Activated naive CD4-positive, alpha-beta T cell (primary cell): ENCODE measurements at places on chromosomes 13 and 19.
A peak's percentile ranks its signal among the peaks of the same experiment; 100 is the strongest.

GRCh38 chr13:29730253-29730652, 120.2 kb downstream of the UBL3 start:
- no peak for DNase-seq

DNA sequence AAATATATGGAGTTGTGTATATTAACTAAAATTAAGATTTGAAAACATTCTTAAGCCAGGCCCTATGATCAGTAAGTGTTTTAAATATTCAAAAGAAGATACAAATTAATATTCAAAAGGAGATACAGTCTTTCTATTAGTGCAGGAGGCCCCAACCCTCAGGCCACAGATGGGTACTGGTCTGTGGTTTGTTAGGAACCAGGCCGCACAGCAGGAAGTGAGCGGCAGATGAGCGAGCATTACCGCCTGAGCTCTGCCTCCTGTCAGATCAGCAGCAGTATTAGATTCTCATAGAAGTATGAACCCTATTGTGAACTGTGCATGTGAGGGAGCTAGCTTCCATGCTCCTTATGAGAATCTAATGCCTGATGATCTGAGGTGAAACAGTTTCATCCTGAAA, 232.9 kb downstream of the FOXO1 start:
- DNase-seq = peak; percentile 19

DNA sequence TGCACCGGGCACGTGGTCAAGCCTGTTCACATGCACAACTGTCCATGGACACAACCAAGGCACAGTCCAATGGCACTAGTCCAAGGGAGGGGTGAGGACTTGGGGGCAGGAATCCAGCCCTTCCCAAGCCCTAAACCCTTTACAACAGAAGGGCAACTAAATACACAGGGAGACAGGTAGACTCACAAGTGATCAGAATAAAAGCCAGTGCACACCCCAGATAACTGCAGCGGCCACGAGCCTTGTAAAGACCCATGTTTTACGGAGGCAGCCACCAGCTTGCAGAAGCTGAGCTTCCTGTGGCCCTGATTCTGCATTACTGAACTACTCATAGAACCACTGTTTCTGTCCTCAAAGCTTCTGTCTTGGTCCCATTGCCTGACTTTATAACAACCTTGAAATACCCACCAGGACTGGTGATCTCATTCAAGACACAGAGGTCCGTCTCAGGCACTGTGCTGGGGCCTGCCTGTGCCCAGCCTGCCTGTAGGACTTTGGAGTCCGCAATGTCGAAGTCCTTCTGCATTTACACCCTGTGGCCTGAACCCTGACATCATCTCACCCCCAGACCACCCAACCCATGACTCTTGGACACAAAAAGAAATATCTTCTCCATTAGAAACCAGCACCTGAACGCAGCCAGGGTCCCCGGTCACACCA, 181.2 kb downstream of the COL4A1 start:
- DNase-seq = no peak

GRCh38 chr13:95352486-95352885, 51.2 kb upstream of the ABCC4 start:
- no peak for DNase-seq

DNA sequence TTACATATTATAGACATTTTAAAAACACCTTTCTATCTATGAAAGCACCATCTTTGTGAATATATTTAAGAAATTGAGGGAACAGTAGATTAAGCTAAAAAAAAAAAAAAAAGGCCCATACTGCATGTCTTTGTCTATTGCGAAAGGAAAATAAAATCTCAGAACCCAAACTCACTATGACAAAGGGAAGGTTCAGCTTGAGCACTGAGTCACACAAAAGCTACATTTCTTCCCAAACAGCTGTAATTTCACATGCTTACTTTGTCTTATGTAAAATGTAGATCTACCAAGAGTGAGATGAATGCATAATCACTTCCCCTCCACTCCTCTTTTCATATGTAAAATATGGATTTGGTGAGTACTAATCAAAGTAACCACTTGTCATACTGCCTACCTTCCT, 640.1 kb upstream of the KLF12 start:
- DNase-seq = no peak

- peak; percentile 75 for DNase-seq
These were observed at the start of gene MED25 for GRCh38 chr19:49817964-49818648. TSS of gene MED25 (plus strand) at chr19:49818289. CDS start at chr19:49818342, 53 bp downstream.

- DNase-seq = no peak
These were observed 494.0 kb downstream of the LIG4 start for GRCh38 chr13:107721125-107721869.

DNA sequence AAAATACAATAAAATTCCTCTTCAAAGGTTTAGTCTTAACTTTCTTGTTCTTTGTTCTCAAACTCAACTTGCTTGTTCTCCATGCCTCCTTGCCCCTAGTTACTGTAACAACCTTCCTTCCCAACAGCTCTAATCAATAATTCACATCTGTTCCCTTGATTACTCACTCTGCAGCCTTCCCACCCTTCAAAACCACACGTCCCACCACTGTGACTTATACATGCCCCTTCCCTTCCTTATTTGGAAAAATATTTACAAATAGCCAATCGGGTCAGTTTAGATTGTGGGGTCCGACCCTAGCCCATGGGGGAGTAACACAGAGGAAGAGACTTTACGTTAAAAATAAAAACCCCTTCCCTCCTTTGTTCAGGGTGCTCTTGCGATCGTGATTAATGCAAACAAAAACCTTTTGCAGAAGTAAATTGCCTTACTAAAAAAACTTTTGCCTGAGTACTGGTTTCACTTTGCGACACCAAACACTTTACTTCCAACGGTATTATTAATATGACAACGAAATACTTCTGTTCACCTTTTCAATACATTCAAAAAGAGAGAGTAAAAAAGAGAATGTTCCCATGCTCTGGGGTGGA, 512 bp upstream of the ZNF93 start:
- no peak for DNase-seq

DNA sequence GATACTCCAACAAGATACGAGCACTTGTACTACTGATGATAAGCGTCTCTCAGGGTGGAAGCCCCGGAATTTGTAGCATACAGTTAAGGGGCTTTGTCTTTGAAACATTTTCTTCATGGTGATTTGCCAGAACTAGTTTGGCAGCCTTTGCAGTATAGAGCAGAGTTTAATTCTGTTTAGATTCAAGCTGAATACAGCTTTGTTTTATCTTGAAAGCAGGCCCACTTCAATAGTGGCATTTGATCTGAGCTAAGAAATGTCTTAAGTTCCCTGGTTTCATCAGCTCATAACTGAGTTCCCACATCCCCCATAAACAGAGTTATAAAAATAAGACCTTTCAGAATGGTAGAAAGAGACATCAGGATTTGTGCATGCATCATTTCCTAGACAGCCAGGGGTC, 125.9 kb downstream of the MIPEP start:
- no peak for DNase-seq

DNA sequence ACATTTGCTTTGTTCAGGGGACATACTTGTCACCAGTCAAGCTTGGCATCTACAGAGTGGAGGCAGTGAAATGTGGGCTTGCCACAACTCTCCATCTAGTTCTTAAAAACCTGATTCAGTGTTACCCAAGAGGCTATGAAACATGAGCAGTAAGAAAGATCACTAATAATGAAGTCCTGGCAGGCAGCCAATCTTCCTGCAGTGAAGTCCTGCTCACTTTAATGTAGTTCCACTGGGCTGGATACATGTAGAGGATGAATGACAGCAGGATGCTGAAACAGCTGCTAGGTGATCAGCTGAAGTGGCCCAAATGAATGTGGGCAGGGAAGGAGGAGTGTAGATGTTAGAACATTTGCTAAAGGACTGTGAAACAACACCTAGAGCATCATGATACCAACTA, 1213.1 kb downstream of the OLFM4 start:
- no peak for DNase-seq

GRCh38 chr13:36518707-36519106, 86.4 kb downstream of the CCNA1 start:
- DNase-seq = no peak

DNA sequence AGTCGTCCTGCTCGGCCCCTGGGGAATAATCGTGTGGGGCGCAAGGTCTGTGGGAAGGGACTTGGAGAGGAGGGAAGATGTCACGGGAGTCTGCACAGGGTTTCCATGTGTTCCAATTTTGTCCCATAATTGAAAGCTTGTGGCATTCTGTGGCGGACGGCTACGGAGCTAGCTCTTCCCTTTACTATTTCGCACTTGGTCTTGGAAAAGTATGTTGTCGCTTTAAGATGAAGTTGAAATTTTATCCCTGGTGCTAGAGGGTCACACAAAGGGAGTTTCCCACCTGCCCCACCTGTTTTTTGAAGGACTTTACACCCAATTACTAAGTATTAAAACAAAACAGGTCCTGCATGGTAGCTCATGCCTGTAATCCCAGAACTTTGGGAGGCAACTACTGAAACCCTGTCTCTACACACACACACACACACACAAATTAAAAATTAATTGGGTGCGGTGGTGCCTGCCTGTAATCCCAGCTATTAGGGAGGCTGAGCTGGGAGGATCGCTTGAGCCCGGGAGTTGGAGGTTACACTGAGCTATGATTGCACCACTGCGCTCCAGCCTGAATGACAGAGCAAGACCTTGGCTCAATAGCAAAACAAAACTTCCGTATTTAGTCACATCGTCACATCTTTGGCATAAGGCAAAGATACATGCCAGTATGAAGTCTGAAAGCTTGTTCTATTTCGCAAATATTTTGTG, 967 bp upstream of the TPT1 start:
- no peak for DNase-seq

DNA sequence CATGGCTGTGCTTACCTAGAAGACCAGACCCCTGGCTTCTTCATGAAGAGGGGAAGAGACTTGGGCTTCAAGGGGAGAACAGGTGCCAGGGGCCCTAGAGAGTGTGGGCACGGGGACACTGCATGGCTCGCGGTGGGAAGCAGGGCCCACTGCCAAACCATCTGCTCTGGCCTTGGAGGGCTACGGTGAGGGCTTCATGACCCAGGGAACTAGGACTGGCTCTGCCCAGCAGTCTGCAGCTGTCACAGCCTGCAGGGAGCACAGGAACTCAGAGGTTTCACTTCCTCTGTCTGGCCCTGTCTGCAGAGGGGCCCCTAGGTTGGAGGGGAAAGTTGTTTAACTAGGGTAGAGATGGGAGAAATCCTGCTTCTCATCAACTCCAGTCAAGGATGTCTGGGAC, 4.3 kb downstream of the ERCC1 start:
- DNase-seq = no peak

GRCh38 chr13:77022341-77022740, 4.6 kb downstream of the FBXL3 start:
- no peak for DNase-seq

DNA sequence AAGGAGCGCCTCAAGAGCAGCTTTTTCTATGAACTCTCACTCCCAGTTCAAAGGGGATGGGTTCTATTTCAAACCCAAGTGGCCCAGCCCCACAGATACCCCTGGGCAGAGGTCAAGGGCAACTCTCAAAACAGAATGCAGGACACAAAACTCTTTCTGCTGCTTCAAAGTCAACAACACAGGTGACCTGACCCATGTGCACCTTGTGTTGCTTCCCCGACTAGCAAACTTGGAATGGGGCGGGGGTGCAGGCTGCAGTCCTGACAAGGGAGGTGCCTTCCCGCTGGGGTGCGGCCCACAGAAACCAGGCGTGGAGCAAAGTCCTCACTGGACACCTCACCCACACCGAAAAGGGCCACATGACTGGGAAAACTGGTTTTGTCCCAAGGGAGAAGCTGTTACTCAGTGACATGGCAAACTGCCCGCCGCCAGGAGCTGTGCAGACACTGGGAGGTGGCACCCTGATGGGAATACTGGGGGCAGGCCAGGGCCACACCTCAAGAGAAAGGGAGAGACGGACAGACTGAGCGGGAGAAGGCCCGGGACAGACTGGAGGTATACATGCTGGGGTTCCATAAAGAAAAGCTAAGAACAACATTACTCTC, 17.4 kb downstream of the ZC3H4 start:
- no peak for DNase-seq

- no peak for DNase-seq
These were observed 110.1 kb downstream of the KCTD15 start for GRCh38 chr19:33906578-33907335.

DNA sequence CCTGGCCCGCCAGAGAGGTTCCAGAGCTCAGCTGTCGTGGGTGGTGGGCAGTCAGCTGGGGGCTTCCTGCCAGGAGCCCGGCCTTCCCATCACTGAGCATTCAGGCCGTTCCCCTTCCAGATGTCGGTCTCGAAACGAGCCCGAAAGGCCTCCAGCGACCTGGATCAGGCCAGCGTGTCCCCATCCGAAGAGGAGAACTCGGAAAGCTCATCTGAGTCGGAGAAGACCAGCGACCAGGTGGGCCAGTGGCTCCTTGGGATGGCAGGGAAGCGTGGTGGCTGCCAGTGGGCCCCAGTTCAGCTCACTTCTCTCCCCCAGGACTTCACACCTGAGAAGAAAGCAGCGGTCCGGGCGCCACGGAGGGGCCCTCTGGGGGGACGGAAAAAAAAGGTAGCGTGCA, 19.3 kb downstream of the HDGFL2 start:
- no peak for DNase-seq

- DNase-seq = no peak
These were observed 135.3 kb downstream of the RFC3 start for GRCh38 chr13:33953203-33953602.

DNA sequence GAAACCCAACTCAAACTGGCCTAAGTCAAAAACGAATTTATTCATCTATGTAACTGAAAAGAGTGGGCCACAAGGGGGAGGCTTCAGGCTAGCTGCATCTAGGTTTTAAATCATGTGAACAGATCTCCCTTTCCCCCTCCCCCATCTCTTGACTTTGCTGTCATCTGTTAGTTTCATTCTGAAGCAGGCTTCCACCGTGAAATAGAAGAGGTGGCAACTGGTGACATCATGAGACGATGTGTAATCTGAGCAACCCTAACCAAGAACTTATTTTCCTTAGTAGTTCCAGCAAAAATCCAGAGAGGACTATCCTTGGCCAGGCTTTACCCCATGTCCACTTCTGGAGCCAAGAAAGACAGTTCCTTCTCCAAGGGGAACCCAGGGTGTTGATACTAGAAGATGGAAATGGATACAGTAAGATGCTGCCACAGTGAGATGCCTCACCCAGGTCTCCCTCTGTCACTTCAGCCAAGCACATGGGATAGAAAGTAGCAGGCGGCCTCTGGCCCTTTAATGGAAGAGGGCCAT, 9.4 kb downstream of the SAMD4B start:
- DNase-seq = no peak
